Heart left ventricle (tissue), 16 donors: ENCODE measurements at places on chromosomes 4 and X.

DNA sequence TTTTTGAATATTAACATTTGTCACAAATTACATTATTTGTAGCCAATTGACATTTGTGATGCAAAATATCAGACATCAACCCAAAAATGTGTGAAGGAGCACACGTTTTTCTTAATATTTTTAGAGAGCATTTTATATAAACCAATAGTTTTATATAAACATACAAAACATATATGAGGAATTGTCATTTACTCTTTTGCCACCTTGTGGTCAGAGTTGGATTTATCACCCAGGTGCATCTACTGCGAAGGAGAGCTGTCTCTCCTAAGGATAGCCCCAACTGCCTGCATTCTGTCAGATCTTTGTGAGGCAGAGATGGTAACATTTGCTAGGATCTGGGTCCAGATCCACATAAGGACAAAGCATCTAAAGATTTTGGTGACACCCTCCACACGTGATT is 2.5 kb upstream of the USP27X start:
- no peak for DNase-seq

DNA sequence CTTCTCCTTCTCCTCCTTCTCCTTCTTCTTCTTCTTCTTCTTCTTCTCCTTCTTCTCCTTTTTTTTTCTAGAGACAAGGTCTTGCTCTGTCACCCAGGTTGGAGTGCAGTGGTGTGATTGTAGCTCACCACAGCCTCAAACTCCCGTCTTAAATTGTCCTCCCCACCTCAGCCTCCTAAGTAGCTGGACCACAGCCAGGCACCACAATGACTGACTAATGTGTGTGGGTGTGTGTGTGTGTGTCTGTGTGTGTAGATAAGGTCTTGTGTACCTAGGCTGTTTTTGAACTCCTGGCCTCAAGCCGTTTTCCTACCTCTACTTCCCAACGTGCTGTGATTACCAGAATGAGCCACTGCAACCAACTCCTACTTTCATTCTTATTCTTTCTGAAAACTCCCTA is 390.9 kb downstream of the ADAM29 start:
- DNase-seq = no peak

- DNase-seq = no peak
Measured at GRCh38 chr4:6520978-6521377, 48.6 kb upstream of the PPP2R2C start.

DNA sequence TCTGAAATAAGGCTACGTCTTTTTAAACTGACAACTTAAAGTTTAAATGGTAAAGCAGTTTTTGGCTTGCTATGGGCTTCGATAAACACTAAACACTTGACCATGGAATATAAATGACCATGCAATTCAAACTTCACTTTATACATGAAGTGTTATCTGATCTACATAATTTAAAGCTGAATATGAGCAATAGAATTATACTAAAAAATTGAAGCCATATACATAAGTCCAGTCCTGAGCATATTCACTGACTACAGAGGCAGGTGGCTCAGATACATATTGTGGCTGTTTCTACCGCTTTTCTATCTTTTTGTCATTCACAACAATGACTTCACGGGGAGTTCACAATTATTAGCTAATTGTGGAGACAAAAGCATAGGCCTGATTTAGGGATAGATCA is 149.6 kb upstream of the DDIT4L start:
- DNase-seq = no peak

GRCh38 chr4:144611850-144612249 is 34.1 kb upstream of the HHIP start:
- DNase-seq = no peak

DNA sequence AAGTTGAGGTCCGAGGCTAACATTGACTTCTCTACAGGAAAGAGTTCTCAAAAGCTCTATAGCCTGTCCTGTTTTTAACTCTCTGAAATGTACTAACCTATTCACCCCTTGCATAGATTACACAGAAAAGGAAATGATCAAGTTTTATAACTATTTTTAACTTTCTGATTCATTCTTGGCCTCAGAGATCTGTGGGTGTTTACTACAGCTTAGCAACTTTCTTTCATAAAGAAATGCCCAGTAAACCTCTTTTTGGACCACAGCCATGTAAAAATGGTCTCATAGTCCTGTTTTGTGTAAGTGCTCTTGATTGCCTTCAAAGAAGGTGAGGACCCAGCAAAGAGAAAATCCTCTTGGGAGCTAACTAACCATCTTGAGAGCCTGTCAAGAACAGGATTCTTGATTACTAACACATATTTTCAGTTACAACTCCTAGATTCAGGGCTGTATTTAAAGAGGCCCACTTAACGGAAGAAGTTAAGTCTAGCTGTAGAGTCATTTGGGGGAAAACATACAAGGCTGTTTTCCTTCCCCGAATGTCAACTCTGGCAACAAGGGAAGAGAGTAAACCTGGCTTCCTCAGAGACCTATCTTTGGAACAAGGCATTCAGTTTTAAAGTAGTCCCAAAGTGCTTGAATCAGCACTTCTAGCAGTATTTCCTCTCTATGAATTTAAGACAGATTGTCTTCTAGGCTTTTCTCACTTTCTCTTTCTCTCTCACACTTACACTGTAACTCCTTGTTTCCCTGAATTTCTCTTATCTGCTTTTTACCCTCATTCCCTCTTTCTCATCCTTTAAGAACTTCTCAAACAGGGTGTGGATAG is 78.2 kb downstream of the IL21 start:
- no peak for DNase-seq

DNA sequence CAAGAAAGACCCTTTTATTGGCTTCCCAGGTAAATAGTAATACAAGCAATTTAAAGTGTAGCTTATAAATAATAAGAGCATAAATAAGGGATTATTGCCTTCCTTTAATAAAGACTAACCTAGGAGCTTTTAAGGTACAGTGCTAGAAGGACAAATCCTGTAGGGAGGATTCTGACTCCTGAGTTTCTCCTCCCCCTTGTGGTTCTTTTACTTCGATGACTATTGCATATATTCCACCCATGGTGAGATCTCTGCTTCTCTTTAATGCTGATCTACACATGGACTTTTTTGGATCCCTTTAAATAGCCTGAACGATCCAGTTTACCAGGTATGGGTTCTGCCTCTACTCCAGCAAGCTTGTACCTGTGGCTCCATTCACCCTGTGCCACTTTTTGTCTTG is 2.5 kb downstream of the GALNT7 start:
- DNase-seq = no peak

GRCh38 chrX:139086246-139086645 is 374.7 kb upstream of the FGF13 start:
- no peak for DNase-seq

GRCh38 chr4:150681063-150681462 is 99.1 kb downstream of the MAB21L2 start:
- no peak for DNase-seq

GRCh38 chrX:48613502-48614160 is 16.3 kb downstream of the WDR13 start:
- no peak for DNase-seq

DNA sequence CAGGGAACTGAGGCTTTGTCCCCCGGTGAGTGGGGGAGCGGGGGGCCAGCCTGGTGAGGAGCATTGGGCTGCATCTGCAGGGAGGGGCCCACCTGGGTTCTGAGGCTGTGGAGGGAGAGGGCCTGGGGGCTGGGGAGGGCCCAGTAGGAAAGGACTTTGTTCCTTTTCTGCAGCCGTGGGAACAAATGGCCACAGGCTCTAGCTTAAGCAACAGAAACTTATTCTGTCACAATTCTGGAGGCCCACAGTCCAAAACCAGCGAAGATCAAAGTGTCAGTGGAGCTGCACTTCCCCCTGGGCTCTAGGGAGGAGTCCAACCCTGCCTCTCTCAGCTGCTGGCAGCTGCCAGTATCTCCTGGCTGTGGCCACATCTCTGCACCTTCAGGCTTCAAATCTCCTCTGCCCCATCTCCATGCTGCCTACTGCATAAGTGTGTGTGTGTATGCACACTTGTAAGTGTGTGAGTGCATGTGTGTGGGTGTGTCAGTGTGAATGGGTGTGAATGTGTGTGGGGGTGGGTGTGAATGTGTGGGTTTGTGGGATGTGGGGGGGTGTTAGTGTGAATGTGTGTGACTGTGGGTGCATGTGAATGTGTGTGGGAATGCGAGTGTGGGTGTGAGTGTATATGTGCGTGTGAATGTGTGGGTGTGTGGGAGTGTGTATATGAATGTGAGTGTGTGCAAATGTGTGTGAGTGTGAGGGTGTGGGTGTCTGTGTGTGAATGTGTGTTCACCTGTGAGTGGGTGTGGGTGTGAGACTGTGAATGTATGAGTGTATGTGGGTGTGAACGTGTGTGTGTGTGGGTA is 204.5 kb upstream of the PSAPL1 start:
- no peak for DNase-seq
